ENCODE measurements at places on chromosomes 11 and 22. TPM values are rescaled to one million over a fixed set of nuclear protein-coding genes. Genes with fewer than 3 reads are reported as not detected.

Gene TMEM191B
- 0.53 TPM for polyA plus RNA-seq

Gene TPBGL
- 0.09 TPM for polyA plus RNA-seq

Gene MMP12
- not detected for polyA plus RNA-seq

Gene LRRC55
- polyA plus RNA-seq: not detected

Gene SYCE3
- not detected for polyA plus RNA-seq

Gene FOLR2
- polyA plus RNA-seq: not detected

Gene PNPLA5
- polyA plus RNA-seq: not detected

Gene EP300
- 19.5 TPM for polyA plus RNA-seq
